ENCODE measurements at places on chromosomes 11 and 22.

- no peak for DNase-seq
Observed at GRCh38 chr11:22832315-22833015, 2.9 kb upstream of the SVIP start.

DNA sequence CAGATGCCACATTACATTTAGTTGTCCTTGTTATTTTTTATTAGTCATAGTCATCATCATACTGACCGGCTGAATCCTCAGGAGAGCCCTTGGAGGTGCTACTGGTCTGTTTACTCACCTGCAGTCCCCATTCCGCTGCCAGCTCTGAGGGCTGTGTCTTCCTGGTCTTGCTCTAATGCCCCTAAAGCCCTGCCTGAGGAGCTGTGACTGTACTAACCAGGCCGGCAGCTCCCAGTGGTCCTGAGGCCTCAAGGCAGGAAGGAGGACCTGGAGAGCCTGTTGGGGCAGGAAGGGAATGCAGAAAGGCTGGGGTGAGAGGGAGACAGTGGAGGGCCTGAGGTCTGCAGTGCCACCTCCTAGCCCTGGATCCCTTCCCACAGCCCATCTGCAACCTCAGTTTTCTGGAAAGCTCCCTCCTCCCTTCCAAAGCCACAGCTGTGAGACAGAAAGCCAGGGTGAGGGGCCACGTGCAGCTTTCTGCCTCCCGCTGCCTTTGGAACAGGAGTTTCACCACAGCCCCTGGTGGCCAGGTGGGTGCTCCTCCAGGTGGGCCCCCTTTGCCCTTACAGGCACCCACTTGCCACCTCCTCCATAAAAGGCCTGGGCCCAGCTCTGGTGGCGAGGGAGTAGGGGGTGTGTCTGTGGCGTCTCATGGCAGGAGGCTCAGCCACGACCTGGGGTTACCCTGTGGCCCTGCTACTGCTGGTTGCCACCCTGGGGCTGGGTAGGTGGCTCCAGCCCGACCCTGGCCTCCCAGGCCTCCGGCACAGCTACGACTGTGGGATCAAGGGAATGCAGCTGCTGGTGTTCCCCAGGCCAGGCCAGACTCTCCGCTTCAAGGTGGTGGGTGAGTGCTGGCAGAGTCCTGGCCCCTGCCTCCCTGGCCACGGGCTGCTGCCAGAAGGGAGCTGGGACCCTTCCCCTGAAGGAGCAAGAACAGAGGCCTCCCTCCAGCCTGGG, at the start of gene ZP1:
TSS of gene ZP1 (plus strand) at position 632 of the 960 bp plus-strand sequence. CDS start at position 652, 20 bp downstream.
- DNase-seq, result no peak

GRCh38 chr11:64086258-64087123, 50.8 kb downstream of the FLRT1 start:
- no peak for DNase-seq

GRCh38 chr11:6022956-6023355, 7.6 kb downstream of the OR56A1 start:
- DNase-seq, result no peak

GRCh38 chr11:70079691-70080090, 1.6 kb downstream of the ANO1 start:
- no peak for DNase-seq

GRCh38 chr11:529728-530411, 5.5 kb downstream of the HRAS start:
- peak; percentile 64 for DNase-seq

DNA sequence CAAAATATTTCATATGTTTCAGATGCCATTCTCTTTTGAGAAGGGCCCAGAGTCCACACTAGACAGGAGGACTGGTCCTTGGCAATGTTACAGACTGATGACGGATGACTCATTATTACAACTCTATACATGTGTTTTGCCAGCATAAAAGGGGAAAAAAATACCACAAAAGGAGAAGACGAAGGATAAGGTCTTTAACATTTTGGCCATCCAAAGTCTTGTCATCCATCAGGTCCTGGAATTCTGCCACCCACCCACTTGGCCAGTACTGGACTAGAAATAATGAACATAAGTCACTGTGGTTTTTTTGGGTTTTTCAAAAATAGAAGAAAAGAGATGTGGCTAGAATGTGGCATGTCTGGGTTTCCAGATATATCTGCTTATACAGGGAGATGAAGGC, 57.7 kb upstream of the BDNF start:
- DNase-seq, result no peak

DNA sequence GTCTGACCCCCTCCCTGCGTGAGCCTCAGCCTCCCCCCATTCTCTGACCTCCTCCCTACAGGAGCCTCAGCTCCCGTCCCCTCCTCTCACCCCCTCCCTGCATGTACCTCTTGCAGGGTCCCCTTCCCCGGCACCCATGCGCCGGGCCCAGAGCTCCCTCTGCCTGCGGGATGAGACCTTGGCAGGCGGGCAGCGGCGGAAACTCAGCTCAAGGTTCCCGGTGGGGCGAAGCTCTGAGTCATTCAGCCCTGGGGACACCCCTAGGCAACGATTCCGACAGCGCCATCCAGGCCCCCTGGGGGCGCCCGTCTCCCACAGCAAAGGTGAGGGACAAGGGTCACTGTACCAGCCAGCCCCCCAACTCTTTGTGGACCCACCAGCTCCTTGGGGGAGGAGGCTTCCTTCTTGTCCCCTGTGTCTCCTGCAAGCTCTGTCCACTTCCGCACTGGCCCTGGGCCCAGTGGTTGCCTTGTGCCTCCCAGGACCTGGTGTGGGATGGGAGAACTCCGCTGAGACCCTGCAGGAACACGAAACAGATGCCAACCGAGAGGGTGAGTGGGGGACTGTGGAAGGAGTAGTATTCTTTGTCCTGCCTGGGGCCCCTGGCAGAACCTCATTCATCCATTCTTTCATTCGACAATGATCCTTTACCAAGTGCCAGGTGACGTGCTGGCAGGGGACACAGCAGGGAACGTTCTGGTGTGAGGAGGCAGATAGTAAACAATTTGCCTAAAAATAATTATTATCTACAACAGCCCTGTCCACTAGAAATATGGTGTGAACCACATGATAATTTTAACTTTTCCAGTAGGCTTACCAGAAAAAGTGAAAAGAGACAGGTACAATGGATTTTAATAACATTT, 3.7 kb upstream of the RPS6KA4 start:
- DNase-seq, result no peak

DNA sequence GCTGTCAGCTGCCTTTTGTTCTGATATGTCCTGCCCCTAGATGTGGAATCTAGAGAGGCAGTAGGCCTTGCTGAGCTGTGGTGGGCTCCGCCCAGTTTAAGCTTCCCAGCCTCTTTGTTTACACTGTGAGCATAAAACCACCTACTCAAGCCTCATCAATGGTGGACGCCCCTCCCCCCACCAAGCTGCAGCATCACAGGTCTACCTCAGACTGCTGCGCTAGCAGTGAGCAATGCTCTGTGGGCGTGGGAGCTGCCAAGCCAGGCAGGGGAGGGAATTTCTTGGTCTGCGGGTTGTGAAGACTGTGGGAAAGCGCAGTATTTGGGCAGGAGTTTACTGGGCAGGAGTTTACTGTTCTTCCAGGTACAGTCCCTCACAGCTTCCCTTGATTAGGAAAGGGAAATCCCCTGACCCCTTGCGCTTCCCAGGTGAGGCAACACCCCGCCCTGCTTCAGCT, 98.5 kb downstream of the SMCO4 start:
- peak; percentile 30 for DNase-seq

GRCh38 chr11:14234446-14234845, 124.5 kb downstream of the RRAS2 start:
- no peak for DNase-seq

- DNase-seq, result no peak
Observed at GRCh38 chr11:17544181-17544622, at the start of gene USH1C. TSS of gene USH1C (minus strand) at chr11:17544416. CDS start at chr11:17544307, 109 bp downstream.

DNA sequence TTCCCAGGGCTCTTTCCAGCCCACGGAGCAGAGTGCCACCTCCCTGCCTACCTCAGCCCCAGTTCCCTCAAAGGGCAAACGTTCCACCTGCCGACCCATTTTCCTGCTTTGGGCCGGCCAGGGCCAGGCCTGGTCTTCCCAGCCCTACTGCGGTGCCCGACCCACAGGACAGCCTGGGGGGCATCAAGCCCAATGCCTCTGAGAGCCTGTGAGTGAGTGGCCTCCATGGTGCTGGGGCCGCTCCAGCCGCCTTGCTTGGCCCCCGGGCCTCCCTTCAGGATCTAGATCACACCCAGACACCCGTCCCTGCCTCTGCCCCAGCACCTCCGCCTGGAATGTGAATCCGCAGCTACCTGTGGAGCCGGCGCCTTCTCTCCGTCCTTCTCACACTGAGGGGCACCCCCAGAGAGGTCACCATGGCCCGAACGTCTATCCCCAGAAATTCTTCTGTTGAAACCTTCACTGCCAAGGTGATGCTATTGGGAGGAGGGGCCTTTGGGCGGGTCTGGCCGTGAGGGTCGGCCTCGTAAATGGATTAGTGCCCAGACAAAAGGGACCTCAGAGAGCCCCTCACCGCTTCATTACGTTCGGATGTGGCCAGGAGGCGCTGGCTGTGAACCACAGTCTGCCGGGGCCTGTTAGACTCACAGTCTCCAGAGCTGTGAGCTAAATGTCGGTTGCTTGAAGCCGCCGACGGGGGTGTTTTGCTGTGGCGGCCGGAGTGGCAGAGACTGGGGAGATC, 36.2 kb upstream of the BRSK2 start:
- DNase-seq, result no peak

DNA sequence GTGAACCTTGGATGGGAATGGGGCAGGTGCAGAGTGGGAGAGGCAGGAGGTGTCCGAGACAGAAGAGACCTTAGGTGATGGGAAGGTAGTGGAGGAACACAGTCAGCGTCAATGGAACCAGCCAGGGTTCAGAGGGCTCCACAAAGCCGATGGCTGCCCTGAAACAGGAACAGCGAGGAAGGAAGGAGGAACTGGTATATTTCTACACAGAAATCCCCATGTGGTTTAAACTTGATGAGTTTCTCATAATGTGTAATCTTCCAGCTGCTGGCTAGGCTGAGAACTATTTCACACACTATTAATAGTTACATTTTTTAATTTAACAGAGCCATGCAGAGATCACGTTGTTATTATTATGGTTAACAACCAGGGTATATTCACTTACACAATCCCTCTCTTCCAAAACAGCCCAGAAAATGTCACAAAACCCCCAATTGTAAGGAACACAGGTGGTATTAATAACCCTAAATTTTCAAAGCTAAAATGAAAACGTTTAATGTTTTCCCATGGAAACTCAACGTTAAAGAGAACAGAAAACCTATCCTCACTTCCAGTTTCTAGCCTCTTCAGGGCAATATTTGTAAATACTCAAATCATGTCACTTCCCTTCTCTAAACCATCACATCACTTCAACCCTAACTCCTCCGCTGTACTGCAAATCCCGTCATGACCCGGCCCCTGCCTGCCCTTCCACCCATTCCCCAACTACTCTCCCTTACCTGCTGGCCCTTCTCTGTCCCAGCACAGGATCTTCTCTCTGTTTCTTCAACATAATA, 74.5 kb upstream of the ARFGAP3 start:
- DNase-seq, result no peak

- no peak for DNase-seq
Observed at GRCh38 chr22:39381009-39381755, 18.4 kb upstream of the TAB1 start.

GRCh38 chr11:6273188-6273587, 13.6 kb downstream of the CCKBR start:
- no peak for DNase-seq

GRCh38 chr11:34273099-34273498, 84.7 kb downstream of the ABTB2 start:
- no peak for DNase-seq

- DNase-seq, result no peak
Observed at GRCh38 chr11:125532668-125533067, 36.6 kb upstream of the FEZ1 start.

DNA sequence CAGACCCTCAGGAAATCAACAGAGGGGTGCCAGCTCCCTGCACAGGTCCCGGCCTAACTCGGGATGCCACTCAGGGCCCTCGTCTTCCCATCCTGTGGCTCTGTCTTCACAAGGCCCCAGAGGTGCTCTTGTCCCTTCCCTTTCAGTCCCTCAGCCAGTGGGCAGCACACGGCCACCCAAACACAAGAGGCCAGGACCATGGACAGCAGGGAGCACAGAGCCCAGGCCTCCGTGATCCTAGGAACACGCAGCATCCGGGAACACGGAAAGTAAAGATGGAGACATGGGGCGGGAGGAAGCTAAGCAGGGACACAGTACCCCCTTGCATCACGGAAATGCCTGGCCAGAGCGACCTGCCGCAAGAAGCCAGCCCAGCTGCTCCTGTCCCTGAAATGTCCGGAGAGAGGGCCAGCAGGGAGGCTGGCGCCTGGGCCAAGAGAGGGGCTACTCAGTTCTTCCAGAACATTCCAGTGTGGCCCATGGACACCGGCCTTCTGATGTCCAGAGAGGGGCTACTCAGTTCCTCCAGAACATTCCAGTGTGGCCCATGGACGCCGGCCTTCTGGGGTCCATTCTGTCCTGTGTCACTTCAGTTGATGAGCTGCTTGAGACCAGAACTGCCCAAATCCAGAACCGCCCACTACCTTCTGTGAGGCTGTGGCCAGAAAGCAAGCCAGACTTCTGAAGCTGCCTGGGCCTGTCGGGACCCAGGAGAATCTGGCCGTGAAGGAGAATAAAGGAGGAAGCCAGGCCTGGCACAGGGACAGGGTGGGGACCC, 274.0 kb downstream of the BRD1 start:
- DNase-seq, result no peak

Data from left forelimb (tissue), 1 donor.